Occipital lobe (tissue), 3 donors: ENCODE measurements at places on chromosomes 16 and 17. TPM values are rescaled to one million over a fixed set of nuclear protein-coding genes. Genes with fewer than 3 reads are reported as not detected.

Gene CLEC18B
- 1.1 TPM for total RNA-seq

Gene CBFA2T3
- total RNA-seq = 1.9 TPM

DNA sequence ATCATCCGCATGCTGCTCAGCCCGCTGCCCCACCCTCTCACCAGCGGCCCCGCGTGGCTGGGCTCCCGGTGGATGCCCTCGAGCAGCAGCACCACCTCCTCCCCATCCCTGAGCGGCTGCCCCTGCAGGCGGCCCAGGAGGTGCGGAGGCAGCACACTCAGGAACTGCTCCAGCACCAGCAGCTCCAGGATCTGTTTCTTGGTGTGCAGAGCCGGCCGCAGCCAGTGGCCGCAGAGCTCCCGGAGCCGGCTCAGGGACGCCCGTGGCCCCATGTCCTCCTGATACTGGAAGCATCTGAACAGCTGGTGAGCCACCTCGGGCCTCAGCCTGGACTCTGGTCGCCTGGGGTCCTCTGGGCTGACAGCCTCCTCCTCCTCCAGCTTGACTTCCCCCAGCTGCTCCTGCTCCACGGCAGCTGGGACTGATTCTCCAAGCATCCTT, 6.6 kb downstream of the ZSCAN10 start:
- no peak for DNase-seq

DNA sequence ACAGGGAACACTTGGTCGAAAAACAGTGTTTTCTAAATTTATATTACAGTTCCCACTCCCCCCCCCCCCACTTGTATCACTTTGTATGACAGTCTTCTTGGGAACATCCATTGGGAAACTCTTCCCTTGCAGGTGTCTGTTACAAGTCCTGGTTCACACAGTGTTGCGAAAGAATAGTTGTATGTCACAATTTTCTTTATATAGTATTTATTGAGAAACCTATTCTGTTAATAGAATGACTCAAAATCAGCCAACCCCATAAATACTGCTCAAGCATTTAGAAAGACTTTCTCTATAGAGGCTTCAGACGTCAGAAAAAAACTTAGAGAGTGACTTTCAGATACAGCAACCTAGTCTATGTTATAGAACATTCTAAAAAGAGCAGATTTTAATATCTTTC, 414.4 kb downstream of the WWOX start:
- DNase-seq = no peak

DNA sequence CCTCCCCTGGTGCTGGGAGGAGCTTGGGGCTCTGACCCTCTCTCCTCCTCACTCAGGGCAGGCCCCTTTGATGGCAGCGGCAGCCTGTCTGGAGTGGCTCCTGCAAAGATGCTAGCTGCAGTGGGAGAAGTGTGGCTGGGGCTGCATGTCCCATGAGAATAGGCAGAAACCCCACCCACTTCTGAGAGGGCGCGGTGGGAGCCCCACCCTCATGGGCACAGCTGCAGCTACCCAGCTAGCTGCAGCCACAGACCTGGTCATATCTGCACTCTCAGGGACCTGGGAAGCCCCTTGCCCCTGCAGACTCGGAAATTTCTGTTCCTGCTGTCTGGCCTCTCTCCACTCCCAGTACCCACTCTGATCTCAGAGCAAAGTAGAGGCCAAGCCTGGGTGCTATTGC, 72.2 kb upstream of the BRD7 start:
- no peak for DNase-seq

GRCh38 chr17:1289695-1290094, 10.2 kb downstream of the TRARG1 start:
- no peak for DNase-seq
